ENCODE measurements at places on chromosomes 16 and 17.

GRCh38 chr16:57091200-57091974 lies 996 bp upstream of the CPNE2 start:
- DNase-seq, result peak; percentile 70

- DNase-seq, result no peak
These were observed 11.4 kb downstream of the TXNDC11 start for GRCh38 chr16:11731222-11731621.

DNA sequence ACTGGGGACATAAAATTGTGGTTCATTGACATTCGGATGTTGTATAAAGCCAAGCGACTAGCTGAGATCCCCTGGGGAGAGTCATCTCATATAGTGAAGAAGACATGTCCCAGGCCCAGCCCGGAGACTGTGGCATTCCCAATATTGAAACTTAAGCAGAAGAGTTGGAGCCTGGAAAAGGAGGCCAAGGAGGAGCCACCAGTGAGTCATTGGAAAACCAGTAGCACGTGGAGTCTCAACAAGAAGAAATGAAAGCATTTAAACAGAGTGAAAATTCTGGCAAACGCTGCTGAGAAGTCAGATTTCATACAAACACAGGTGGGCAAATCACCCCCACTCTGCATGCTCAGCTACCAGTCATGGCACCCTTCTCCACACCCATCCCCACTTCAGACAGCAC lies 9.4 kb upstream of the ELAC2 start:
- DNase-seq, result no peak

GRCh38 chr16:85051067-85051581 lies 23.5 kb downstream of the KIAA0513 start:
- DNase-seq, result no peak

DNA sequence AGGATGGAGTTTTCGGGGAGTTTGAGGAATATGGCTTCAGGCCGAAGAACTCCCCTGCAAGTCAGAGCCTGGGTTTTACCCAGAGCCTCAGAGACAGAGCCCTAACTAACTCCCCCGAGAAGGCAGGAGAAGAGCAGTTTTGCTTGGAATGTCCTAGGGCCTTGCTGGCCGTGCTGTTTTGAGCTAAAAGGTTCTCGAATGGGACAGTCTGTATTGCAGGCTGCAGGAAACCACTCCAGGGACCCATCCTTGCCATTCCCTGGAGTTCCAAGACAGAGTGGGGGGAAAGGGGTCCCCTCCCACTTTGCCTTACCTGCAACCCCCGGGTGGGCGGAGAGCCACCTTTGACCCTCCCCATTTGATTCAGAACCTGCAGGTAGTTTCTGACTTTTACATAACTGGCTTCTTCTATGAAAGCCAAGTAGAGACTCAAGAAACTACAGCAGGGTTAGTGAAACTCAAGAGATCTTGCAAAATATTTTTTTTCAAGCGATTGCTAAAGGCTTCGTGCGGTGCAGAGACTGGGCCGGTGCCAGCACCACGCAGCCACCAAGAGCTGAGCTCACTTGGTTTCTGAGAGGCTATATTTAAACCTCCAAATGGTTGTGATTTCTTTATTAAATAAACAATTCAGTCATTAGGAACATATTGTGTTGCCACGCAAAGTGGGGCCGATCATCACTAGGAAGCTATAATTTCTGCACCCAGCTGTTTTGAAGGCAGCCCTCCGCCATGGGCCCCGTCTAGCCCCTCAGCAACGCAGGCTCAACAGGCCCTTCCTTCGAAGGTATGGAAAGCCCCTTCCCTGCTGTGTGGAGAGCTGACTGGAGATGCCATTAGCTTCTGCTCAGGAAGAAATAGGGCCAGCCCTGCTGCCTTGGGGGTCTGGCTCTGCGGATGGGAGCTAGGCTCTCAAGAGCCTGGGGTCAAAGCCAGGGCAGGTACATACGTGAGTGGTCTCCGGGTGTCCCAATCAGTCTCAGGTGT lies 223.0 kb downstream of the NTN1 start:
- DNase-seq, result no peak

DNA sequence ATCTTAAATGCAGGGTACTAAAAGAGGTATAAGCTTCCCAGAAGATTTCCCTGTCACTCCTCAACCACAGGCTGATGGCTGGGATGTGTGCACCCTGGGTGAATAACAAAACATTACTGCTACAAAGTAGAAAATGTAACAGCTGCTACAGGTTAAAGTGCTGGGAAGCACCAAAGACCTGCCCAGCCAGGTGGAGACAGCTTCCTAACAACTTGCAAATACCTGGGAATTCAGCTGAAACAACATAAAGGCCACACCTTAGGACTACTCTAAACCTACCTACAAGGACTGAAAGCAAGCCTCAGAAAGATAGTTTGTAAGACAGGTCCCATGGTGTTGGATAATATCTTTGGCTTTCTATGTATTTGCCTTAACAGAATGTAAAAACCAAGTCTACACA lies 118.5 kb downstream of the CEP112 start:
- DNase-seq, result no peak

- DNase-seq, result no peak
These were observed 22.1 kb upstream of the FASN start for GRCh38 chr17:82120148-82120547.

DNA sequence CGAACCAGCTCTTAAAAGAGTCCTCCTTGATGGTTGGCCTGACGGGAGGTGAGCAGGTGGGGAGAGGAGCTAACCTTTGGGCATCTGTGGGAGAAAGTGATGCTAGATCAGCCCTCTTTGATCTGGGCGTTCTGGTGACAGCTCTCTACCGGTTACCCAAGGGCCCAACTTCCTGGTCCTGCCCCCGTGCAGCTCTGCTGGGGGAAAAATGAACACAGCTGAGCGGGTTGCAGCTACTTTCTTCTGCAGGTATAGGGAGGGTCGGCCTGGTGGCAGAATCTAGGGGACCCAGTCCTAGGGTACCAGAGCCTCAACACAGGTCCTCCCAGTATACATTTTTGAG lies 2.9 kb downstream of the SHISA9 start:
- no peak for DNase-seq

- no peak for DNase-seq
These were observed 76.7 kb downstream of the CEP112 start for GRCh38 chr17:66115246-66115645.

DNA sequence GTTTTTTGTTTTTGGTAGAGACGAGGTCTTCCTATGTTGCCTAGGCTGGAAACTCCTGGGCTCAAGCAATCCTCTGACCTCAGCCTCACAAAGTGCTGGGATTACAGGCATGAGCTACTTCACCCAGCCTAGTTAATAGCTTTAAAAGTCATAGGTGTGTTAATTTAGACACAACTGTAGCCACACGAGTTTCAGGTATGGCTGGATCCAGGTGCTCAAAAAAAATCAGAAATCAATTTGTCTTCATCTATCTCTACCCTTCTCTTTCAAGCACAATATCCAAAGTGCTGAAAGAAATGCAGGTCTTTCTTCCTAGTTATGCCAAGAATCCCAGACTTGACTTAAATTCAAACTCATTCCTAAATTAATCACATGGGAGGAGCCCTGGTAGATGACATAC lies 23.9 kb upstream of the C16orf87 start:
- DNase-seq, result no peak

- DNase-seq, result no peak
These were observed 1.6 kb downstream of the TMEM98 start for GRCh38 chr17:32929588-32929987.

DNA sequence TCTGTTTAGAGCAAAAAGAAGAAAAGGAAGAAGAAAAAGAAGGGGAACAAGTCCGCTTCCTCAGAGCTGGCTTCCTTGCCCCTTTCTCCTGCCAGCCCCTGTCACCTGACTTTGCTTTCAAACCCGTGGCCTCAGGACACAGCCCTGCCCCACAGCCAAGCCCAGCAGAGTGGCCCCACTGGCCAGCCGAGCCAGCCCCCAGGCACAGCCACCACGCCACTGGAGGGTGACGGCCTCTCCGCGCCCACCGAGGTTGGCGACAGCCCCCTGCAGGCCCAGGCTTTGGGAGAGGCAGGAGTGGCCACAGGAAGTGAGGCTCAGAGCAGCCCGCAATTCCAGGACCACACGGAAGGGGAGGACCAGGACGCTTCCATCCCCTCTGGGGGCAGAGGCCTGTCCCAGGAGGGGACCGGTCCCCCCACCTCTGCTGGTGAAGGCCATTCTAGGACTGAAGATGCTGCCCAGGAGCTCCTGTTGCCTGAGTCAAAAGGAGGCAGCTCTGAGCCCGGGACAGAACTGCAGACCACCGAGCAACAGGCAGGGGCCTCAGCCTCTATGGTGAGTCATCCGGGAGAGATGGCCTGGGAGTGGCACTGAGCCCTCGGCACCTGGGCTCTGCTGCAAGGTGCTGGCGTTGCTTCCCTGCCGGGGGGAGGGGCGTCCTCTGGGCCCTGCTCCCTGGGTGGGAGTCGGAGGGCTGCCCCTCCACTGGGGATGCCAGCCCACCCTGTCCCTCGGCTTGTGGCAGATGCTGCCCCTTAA lies 27.3 kb downstream of the RNF213 start:
- DNase-seq, result no peak

DNA sequence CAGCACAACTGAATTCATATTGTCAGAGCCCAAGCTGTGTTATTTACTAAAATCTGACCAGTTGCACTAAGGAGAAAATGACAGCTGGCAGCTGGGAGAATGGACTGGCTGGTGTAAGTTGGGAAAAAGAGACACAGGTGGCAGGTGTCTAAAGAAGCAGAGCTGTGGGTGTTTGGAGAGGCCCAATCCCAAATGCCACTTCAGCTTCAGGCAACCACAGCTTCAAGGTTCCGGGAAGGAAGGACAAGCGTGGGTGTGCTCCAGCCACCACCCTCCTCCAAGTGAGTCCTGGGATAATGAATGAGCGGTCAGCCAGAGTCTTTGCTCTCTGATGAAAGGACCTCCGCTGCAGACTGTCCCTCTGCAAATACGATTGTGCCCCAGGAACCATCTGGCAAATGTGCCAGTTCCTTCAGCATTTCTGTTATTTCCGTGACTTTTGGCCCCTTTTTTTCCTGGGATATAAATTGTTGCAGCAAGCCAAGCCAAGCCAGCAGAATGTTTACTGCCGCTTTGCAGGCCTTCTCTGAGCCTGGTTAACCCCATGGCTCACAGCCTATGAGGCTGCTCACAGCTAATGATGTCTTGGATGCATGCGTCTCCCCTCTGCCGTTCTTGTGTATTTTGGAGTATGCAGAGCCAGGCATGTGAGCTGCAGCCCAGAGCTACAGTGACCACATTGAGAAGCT lies 9.5 kb upstream of the RHBDL3 start:
- DNase-seq, result no peak

- DNase-seq, result peak; percentile 21
These were observed at the start of gene MYH11 for GRCh38 chr16:15856901-15857698. TSS of gene MYH11 (minus strand) at chr16:15857028. CDS start at chr16:15838252, 18,776 bp downstream.

DNA sequence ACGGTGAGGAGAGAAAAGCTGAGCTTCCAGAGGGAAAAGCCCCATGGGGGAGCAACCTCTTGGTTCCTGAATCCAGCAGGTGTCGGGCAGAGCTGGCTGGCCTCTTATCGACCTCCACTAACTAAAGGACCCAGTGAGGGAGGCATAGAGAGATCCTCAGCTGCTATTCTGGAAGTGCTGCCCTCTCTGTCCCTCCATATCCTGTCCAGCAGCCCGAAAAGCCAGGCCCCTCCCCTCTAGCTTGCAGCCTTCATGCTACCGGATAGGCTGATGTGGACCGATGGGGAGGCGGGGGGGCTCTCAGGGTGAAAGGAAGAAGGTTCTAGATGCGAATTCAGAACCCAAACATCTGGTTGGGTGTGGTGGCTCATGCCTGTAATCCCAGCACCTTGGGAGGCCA lies 24.9 kb downstream of the MXRA7 start:
- DNase-seq, result no peak

GRCh38 chr16:3173892-3174617 lies 13.9 kb upstream of the OR1F1 start:
- no peak for DNase-seq

GRCh38 chr16:77896415-77897128 lies 108.2 kb downstream of the VAT1L start:
- peak; percentile 51 for DNase-seq

DNA sequence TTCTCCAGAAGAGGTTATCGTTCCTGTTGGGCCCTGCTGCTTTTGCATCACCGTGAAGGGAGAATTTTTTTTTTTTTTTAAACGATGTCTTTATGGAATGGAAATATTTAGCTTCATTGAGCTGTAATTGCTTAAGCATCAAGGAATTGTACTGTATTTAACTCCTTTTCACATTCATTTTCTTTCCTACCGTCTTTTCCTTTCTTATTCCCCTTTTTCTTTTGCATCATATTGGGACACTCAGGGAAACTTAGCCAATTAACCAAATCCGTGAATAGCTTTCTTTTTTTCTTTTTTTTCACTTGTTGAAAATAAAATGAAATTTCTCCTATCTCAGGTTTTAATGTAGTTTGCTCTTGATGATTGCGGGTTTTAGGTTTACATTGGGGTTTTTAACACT lies 1.5 kb downstream of the TNRC6A start:
- DNase-seq, result no peak

GRCh38 chr16:17276010-17276530 lies 194.7 kb downstream of the XYLT1 start:
- no peak for DNase-seq

DNA sequence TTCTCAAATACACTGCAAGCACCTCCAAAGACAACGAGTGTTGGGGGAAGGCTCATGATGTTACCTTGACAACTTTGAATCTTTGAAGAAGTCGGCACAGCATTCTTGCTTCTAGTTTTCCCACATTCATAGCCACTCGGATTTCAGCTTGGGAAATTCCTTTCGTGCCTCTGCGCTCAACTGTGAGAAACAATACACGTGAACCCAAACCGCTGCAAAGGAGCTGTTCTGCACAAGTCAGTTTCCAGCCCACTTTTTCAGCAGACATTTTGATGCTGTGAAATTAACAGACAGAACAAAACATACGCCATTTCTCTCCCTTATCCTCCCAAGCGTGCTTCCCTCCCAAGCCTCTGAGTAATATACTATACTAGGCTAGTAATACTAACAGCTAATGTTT lies 41.2 kb downstream of the GTF3C1 start:
- DNase-seq, result no peak

DNA sequence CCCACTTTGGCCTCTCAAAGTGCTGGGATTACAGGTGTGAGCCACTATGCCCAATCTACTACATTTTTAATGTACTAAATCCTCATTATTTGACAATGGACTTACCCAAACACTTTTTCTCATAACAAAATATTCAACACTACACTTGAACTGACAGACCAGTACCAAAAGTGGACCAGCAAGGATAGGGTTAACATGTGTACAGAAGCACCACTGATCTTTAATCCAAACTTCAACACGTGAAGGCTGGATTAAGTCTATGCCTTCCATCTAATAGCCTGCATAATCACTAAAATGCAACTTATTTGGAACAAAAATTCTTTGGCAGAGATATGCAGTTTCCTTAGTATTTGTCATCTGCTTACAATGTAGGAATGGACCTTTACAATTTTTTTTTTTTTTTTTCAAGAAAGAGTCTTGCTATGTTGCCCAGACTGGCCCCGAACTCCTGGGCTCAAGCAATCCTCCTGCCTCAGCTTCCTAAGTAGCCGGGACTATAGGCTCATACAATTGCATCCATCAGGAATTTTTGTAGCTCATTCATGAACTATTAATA lies 60.0 kb upstream of the BCAR1 start:
- no peak for DNase-seq

DNA sequence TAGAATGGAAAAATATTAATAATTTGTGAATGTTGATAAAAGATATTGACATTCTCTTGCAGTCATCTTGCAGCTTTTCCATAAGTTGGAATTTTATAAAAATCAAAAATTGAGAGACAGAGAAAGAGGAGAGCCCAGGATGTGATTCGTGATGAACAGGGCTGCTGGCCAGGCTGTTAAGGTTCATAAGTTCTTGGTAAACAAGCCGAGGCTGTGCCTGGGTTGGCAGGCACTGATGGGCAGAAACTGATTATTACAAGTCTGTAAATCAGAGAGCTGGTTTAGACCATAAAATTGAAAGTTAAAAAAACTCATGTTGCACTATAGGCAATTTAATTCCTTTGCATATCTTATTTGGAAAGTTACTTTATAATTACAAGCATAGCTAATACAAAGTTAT lies 533.7 kb downstream of the HAPSTR1 start:
- DNase-seq, result no peak

Data from astrocyte of the hippocampus (primary cell).